ENCODE measurements at places on chromosomes 2 and 18. TPM values are rescaled to one million over a fixed set of nuclear protein-coding genes. Genes with fewer than 3 reads are reported as not detected.

IL36RN gene
- not detected for total RNA-seq

GRCh38 chr2:112798979-112799975, 15.0 kb upstream of the IL1A start:
- ATAC-seq: no peak

- no peak for ATAC-seq
Observed at GRCh38 chr18:8848541-8848940, 143.2 kb downstream of the MTCL1 start.

- ATAC-seq: no peak
Observed at GRCh38 chr2:176747506-176747905, 465.1 kb upstream of the HNRNPA3 start.

MYO3B gene
- not detected for total RNA-seq

GRCh38 chr2:188327518-188328213, 36.0 kb downstream of the GULP1 start:
- ATAC-seq: no peak

GRCh38 chr2:174083843-174084458, 118.8 kb upstream of the SP3 start:
- ATAC-seq: no peak

- ATAC-seq: no peak
Observed at GRCh38 chr2:238145046-238145445, 6.6 kb downstream of the KLHL30 start.

Measured in gastroesophageal sphincter (tissue), 4 donors.